ENCODE measurements at places on chromosomes 12 and 14. TPM values are rescaled to one million over a fixed set of nuclear protein-coding genes. Genes with fewer than 3 reads are reported as not detected.

The MIP gene
- not detected for total RNA-seq

The GLS2 gene
- 5.2 TPM for total RNA-seq

The ACSM4 gene
- total RNA-seq = not detected

The SIX6 gene
- not detected for total RNA-seq

The NRXN3 gene
- total RNA-seq = 4.7 TPM
